ENCODE measurements at places on chromosomes 1 and 21.

- DNase-seq = no peak
These were observed 12.9 kb upstream of the DISC1 start for GRCh38 chr1:231613419-231614349.

GRCh38 chr1:115977499-115978258 lies 1.4 kb downstream of the SLC22A15 start:
- DNase-seq = no peak

DNA sequence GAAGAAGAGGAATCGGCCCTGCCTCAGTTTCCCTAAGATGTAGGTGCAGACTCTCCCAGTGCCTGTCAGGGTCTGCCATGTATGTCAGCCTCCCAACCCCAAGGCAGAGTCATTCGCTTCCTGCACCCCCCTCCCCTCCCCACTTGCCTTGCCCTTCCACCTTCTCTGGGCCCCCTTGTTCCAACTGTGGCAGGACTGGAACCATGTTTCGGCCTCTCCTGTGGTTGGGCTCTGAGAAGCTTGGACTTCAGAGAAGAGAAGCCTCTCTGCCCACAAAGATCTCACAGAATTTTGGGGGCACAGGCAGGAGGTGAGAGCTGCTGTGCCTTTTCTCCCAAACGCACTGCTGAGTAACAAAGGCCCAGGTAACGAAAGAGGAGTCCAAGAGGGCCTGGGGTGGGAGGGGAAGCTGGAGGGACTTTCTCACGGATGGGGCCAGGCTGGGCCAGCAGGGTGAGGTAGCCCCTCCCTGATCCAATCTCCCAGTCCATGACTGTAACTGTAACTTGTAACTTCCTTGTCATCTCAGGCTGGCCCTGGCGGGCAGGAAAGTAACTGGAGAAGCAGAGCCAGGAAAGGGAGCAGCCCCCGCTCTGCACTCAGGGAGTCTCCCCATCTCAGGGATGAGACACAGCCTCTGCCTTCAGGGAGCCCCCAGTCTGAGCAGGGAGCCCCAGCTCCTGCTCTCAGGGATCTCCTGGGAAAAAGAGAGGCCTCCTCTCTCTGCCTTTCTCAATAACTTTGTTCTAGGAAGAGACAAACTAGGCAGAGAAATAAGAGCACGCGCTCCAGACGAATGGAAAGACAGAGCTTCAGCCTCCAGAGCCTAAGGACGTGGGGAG lies 11.3 kb downstream of the CRABP2 start:
- no peak for DNase-seq

DNA sequence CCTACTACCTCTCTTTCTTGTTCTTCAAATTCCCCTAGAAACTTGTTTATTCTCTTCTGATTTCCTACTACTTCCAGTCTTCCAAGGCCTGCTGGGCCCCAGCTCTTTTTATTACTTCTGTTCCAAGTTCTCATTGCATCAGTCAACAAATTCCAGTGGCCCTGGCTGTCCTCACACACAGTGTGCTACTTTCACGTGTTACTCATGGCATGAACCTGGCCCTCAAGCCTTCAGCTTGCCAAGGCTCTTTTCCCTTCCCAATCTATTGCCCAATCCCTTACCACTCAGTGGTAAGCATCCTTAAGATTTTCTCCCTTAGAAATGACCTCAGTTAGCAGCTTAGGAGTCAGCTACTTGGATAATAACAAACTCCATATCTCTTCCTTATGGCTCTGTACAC lies 613.5 kb downstream of the LMO4 start:
- DNase-seq = no peak

DNA sequence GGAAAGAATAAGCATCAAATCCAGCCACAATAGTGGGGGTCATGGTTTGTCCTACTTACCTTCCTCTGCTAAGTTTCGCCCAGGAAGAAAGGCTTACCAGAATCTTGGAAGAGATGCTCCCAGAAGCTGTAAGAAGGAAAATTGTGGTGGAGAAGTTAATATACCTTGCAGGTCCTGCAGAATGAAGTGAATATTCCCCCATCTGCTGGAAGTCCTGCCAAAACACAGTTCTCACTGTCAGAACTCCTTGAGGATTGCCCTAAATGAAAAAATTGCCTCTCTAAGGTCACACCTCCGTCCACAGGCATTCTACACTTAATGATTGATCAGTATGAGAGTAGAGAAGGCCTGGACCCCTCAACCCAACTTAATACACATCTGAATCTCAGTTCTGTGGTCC lies 78.4 kb upstream of the RGS21 start:
- no peak for DNase-seq

DNA sequence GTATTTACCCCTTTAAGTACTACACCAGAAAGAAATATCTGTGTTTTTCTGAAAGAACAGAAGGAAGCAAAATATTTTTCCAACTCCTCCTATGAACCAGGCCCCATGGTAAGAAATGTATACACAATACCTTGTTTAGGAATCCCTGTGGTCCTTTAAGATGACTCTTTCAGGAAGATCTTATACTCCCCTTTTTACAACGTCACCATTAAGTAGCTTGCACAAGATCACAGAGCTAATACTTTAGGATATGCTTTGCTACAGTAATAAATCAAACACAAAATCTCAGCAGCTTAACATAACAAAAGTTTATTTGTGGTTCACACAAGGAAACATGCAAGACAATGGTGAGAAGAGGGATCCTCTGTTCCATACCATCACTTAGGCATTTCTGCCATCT lies 8.8 kb upstream of the LAMB3 start:
- no peak for DNase-seq

GRCh38 chr1:108046026-108046425 lies 81.0 kb upstream of the VAV3 start:
- DNase-seq = no peak

DNA sequence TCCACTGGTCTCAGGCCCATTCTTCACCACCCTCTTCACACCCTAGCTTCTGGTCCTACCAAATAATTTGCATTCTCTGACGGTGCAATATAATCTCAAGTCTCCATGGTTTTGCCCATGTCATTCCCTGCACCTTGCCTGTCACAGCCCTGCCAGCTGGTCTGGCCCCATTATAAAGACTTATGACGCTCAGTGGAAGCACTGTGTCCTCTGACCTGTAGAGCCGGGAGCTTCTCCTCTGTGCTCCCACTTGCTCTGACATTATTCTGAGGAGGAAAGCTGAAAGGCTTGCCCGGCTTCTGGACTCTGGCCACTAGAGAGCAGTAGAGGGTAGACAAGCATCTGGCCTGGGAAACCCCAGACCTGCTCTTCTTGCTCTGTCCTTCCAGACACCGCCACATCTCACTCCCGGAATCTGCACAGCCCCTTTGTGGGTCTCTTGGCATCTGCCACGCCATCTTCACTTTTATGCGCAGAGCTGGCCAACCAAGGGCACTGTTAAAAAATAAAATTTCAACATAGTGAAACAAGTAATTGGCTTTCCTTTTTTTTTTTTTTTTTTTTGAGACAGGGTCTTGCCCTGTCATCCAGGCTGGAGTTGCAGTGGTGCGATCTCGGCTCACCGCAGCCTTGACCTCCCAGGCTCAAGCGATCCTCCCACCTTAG lies 44.4 kb downstream of the NENF start:
- DNase-seq = peak; percentile 29
